ENCODE measurements at places on chromosomes 2 and 18. TPM values are rescaled to one million over a fixed set of nuclear protein-coding genes. Genes with fewer than 3 reads are reported as not detected.

SUCLG1 gene
- 69.5 TPM for polyA plus RNA-seq

FBXO36 gene
- polyA plus RNA-seq = 1.6 TPM

GRCh38 chr18:74331404-74331803 lies 15.8 kb downstream of the C18orf63 start:
- DNase-seq = no peak

DNA sequence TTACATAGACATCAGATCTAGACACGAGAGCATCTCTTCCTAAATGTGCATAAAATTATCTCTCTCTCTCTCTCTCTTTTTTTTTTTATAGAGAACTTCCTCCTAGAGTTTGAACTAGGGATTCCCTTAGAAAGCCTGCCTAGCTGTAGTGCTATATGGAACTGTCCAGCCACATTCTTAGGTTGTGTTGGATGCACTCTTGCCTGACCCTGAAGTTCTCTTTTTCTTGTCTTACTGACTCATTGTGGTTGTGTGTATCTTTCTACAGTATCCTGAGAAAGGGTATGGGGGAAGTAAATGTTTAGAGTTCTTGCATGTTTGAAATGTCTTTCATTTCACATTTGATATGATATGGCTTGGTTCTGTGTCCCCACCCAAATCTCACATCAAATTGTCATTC lies 368.2 kb downstream of the CDH2 start:
- no peak for DNase-seq

GRCh38 chr2:189569295-189569910 lies 11.2 kb downstream of the SLC40A1 start:
- DNase-seq = no peak

- DNase-seq = no peak
These were observed 165.0 kb upstream of the CCDC68 start for GRCh38 chr18:55124078-55124763.
